Stimulated activated CD8-positive, alpha-beta memory T cell treated with anti-CD3 and anti-CD28 coated beads, Interleukin-2, amount 100 ng/mL, for 48 hours (primary cell): ENCODE measurements at places on chromosomes 2 and 18.

GRCh38 chr2:231161252-231161839, 36.5 kb upstream of the HTR2B start:
- DNase-seq = no peak

DNA sequence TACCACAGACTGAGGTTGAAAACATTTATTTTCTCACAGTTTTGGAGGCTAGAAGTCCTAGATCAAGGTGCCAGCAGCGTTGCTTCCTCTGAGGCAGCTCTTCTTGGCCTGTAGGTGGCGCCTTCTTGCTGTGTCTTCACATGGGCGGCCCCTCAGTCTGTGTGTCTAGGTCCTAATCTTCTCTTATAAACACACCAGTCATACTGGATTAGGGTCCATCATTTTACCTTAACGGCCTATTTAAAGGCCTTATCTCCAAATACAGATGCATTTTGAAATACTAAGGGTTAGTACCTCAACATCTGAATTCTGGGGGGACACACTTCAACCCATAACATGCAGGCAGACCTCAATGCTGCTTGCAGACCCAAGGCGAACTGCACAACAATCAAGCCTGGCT, 4.4 kb upstream of the RMC1 start:
- DNase-seq = peak; percentile 36

DNA sequence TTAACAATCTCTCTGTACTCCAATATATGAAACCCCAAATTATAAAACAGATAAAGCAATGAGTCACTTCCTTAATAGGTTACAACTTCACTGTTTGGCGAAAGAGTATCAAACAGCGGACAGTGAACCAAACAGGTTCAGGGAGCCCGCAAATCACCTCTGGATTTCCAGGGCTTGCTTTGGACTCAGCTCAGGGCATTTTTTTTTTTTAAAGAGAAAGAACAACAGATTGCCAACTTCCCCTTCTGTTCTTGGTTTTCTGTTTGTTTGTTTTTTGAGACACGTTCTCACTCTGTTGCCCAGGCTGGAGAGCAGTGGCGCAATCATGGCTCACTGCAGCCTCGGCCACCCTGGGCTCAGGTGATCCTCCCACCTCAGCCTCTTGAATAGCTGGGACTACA, 52.7 kb downstream of the ABCB11 start:
- no peak for DNase-seq

DNA sequence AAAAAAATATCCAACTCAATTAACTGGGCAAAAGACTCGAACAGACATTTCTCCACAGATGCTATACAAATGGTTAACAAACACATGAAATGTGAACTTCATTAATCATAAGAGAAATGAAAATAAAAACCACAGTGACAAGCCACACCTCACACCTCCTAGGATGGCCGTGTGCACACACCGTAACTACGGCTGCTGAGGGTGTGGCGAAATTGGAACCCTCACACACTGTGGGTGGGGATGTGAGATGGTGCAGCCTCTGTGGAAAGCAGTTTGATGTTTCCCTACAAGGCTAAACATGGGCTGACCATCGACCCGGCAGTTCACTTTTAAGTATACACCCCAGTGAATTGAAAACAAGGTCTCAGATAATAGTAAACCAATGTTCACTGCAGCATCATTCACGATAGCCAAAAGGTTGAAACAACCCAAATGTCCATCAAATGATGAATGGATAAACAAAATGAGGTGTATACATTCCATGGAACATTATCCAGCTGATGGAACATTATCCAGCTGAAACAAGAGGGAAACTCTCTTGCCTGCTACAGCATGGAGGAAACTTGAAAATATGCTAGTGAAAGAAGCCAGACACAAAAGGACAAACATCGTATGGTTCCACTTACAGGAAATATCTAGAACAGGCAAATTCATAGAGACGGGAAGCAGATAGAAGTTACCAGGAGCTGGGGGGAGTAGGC, 32.2 kb downstream of the ZAP70 start:
- peak; percentile 53 for DNase-seq

DNA sequence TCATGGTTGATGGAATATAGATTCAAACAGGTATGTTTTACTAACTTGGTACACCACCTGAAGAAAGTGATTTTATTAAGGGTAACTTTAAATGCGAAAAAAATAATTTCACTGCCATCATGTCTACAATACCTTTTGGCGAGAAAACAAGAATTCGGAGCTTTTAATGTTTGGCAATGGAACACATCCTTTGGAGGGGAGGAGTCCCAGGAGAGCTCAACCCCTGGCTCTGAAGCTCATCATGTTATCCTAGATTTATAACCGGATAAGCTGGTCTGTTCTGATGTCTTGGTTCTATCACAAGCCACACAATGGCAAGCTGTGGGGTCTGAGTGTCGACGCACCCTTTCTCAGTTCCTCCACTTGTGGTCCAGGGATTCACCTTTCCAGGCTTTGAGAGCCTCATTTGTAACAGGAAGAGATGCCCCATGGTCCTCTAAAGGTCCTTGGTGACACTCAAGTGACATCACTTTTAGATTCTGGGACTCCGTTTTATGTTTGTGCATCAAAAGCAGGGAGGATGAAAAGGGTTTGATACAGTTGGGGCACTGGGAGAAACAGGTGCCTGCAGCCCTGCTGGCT, 172.7 kb downstream of the BCL2 start:
- DNase-seq = no peak

DNA sequence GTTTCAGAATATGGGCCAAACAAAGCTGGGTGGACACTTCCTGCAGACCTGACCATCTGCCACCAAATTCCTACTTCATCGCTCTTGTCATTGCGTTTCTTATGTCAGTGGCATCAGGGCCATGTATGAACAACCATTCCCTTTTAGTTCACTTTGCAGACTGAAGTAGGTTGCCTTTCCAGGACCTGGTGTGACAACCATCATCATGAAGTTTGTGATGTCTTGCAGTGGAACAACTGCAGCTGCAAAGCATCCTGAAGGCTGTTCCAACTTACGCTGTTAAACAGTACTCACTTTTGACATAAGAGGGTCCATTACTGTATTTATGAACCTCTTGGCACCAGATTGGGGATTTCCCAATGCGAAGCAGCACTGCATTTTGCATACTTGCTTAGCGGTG, 511.6 kb downstream of the ARHGAP15 start:
- DNase-seq = no peak

DNA sequence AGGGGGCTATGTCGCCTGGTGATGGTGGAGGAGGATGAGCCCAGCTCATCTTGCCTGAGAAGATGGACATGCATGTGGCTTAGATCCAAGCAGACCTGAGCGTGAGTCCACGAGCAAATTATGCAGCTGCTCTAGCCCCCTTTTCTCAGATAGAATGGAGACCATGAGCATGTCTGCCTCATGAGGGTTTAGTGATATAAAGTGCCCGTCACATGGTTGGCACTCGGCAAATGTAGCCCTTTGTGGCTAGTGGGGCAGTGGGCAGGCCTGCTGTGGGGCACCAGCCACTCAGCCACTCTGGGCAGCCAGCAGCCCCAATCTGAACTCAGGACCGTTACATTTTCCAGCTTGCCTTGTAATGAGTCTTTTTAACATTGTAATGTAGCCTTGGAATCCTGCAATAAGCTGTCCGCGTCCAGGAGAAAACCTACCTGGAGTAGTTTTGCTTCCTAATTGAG, 92.1 kb upstream of the HS6ST1 start:
- DNase-seq = no peak

- DNase-seq = no peak
Measured at GRCh38 chr2:13542061-13542460, 825.3 kb downstream of the TRIB2 start.

DNA sequence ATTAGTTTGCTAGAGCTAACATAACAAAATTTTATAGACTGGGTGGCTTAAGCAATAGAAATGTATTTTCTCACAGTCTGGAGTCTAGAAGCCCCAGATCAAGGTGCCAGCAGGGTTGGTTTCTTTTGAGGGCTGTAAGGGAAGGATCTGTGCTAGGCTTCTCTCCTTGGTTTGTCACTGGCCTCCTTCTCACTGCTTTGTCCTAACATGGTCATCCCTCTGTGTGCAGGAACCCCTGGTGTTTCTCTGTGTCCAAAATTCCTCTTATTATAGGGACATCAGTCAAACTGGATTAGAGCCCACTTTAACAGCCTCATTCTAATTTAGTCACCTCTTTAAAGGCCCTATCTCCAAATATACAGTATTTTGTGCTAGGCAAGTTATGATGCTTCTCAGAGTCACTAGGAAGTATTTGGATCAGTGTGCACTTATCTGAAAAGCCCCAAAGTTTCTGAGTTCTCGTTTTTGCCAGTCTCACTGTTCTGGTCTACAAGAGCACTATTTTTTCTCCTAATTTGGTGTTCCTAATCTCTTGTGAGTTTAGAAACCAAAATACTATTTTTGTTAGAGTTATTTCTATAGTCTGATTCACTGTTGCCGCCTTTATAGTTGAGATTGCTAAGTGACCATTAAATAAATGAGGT, 29.0 kb downstream of the ZC3H6 start:
- DNase-seq = no peak

DNA sequence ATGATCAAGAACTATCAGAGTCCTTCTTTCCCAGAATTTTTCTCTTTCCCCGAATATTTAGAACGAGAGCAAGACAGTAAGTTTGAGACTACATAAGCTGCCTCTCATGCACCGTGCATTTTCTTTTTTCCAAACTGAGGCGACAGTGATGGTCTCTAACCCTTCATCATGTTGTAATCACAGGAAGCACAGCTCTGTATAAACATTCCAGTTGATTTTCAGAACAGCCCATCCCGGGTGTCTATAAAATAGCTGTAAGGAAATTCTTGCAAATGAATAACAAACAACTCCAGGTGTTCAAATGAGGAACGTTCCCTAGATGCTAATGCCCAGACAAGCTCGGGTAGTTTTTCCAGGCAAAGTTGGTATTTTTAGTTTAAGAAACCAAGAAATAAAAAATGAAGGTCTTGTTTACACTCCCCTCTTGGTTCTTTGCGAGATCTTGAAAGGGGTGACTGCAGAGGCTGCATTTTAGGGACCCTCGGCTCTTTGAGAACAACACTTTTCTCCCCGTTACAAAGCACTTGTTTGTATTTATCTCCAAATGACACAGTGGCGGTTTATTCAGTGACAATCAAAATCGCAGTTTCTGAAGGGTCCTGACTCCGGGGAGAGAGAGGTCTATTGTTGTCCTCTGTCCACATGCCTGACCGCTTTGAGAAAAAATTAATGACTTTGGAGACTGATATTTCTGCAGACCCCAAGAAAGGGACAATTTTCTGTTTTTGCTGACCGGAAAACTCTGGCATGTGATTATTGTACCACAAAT, 101.1 kb upstream of the NCK2 start:
- DNase-seq = no peak

DNA sequence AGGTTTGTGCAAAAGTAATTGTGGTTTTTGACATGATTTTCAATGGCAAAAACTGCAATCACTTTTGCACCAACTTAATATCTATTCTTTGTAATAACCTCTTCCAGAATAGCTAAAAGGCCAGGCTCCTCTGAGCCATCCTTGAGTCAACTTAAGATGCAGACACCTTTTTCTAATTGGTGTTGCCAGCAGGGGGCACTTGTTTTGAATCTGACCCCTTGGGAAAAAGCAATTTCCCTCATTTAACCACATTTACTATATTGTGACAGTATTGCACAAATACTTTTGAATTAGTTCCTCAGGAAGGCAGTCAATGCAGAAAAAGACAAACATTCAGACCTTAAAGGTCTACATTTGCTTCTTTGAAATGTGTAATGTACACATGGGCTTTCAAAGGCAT, 78.6 kb upstream of the GALNT5 start:
- no peak for DNase-seq

- no peak for DNase-seq
Measured at GRCh38 chr2:200382874-200383273, 76.4 kb downstream of the SPATS2L start.

DNA sequence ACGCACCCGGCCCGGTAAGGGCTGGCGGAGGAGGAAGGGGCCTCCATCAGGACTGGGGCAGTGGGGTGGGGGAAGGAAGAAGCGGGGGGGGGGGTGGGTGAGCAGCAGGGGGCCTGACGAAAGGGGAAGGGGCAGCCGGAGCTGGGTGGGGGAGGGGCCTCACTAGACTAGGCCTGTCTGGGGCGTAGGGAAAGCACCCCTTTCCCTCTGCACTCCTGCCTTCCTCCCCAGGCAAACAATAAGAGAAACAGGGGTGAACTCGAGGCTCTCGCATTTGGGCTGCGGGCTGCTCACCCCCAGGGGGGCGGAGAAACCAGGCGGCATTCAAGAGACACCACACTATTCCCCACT, 82.7 kb upstream of the POMC start:
- no peak for DNase-seq

GRCh38 chr2:159879051-159879604, 81.1 kb upstream of the CD302 start:
- no peak for DNase-seq

DNA sequence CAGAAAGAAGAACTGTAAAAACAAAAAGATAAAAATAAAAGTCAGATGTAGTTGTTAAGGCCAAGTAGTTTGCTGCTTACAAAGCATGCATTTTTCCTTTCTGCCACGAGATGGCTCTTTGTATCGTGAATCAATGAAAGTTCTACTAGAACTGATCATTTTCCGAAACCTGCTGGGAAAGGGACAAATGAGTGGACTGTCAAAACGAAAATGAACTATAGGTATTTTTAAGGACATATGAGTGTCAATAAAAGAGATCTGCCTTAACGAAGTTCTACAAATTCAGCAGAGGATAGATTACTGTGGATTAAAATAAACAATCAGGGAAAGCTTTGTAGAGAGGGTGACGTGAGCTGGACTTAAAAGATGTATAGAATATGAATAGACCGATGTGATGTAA, 15.0 kb upstream of the ELOA2 start:
- no peak for DNase-seq

DNA sequence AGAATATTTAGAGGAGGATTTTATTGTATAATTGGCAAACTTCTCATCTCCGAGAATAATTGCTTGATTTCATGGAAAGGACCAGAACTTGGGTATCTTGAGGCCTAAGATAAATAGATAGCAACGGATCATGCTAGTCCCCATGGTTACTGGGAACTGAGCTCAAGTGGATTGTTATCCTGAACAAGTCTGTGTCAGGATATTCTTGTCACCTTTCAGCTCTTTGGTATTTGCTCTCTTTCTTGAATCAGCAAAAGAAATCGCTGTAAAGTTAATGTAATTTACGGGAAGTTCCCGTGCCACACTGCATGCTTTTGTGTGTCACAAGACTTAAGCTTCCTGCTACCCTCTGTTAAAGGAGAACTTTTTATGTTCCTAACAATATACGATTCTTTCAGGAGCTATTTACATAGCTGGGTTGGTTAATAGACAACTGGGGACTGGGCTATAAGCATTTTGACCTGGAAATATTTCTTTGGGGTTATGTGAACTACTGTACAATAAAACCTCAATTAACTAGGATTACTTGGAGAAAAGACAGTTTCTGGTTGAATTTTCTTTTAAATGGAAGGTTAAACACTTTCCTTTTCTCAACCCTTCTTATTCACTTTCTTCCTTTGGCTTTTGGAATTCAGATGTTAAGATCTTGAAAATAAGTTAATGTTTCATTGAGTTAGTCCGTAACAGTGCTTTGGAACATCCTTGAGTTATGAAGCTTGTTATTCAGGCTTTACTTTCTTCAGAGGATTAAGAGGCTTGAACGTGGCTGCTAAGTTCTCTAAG, 151.2 kb downstream of the FMNL2 start:
- DNase-seq = no peak

GRCh38 chr2:202009581-202009980, 24.1 kb upstream of the FZD7 start:
- no peak for DNase-seq

GRCh38 chr2:11329776-11330175, 14.7 kb downstream of the ROCK2 start:
- DNase-seq = no peak

GRCh38 chr2:226888378-226888965, 52.6 kb downstream of the RHBDD1 start:
- no peak for DNase-seq
